ENCODE measurements at places on chromosomes 5 and 9.

- no peak for DNase-seq
Measured at GRCh38 chr5:38534156-38534453, 22.3 kb downstream of the LIFR start.

DNA sequence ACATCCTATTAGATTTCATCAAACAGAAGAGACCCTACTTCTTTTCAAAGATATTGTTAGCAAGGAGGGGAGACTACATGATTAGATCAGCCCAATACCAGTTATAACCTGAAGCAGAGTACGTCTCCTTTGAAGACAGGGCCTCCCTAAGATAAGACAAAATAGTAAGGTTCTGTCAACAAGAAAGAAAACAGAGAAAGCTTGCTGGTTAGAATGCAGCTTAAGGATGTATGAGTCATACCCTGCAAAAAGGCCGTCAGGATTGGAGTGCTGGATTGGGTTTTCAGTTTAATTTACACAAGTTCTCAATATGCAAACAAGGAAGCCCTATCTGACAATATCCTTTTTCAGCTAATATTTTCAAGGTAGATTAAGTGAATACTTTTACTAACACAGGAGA lies 1581.2 kb upstream of the WWC1 start:
- DNase-seq, result no peak

- no peak for DNase-seq
Measured at GRCh38 chr5:65555287-65555686, 7.7 kb downstream of the CENPK start.

GRCh38 chr9:131282688-131283422 lies 6.5 kb upstream of the FAM78A start:
- DNase-seq, result no peak

GRCh38 chr5:172403817-172404216 lies 50.5 kb downstream of the SH3PXD2B start:
- DNase-seq, result no peak

DNA sequence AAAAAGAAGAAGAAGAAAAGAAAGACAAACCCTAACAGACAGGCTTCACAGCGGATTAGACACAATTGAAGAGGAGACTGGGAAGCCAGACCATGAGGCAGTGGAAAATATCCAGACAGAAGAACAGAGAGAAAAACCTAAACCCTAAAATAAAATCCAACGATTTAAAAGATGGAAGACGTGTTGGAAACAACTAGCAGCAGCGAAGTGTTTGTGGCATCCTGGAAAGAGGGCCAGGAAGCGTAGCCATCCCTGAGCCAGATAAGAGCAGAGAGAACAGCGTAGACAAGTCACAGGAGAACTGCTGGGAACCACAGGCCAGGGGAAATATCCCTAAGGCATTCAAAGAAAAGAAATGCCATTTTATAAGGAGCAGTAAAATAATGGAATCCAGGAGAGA lies 39.7 kb upstream of the NKD2 start:
- DNase-seq, result no peak

- no peak for DNase-seq
Measured at GRCh38 chr9:130871395-130872062, 25.1 kb downstream of the QRFP start.

DNA sequence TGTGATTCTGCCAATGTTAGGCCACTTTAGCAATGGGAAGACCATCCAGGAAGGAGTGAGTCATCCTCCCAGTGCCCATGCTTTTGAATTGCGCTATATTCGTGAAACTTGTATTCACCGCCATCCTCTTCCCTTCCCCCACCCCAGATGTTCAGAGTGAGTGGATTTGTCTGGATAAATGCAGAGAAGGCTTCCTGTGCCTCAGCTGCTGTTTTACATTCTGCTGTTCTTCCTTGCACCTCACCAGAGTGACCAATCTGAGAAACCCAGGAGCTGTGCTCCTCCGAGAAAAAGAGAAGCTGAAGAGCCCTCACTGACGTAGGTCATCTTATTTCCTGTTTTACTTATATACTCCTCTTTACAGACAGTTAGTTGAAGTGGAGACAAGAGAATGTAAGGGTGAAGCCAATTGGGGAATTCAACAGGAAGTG lies 24.6 kb upstream of the SVEP1 start:
- DNase-seq, result no peak

GRCh38 chr5:149129181-149129580 lies 12.1 kb upstream of the ABLIM3 start:
- no peak for DNase-seq

DNA sequence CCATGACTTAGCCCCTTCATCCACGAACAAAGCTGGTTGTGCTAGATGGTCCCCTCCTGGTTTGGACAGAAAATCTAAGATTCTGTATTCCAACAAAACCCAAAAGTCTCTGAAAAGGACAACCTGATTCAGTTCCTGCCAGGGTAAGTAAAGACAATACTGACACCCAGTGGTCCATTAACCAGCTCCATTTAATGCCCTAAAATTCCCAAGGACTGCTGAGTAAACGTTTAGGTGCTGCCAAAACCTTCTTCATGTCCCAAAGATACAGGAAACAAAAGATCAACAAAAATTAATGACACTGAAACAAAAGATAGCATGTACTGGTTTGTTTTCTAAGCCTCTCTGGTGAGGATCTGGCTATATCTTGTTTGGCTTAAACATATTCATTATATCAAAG lies 25.3 kb upstream of the PPP1R2B start:
- DNase-seq, result no peak
